Activated CD8-positive, alpha-beta memory T cell treated with anti-CD3 and anti-CD28 coated beads for 36 hours (primary cell): ENCODE measurements at places on chromosomes 1 and 21. TPM values are rescaled to one million over a fixed set of nuclear protein-coding genes. Genes with fewer than 3 reads are reported as not detected.

BEND5 gene
- 7.2 TPM for total RNA-seq

HES5 gene
- total RNA-seq: 0.21 TPM

NLRP3 gene
- 3.9 TPM for total RNA-seq

ZSWIM5 gene
- total RNA-seq: 0.80 TPM
